ENCODE measurements at places on chromosomes 4 and X.

DNA sequence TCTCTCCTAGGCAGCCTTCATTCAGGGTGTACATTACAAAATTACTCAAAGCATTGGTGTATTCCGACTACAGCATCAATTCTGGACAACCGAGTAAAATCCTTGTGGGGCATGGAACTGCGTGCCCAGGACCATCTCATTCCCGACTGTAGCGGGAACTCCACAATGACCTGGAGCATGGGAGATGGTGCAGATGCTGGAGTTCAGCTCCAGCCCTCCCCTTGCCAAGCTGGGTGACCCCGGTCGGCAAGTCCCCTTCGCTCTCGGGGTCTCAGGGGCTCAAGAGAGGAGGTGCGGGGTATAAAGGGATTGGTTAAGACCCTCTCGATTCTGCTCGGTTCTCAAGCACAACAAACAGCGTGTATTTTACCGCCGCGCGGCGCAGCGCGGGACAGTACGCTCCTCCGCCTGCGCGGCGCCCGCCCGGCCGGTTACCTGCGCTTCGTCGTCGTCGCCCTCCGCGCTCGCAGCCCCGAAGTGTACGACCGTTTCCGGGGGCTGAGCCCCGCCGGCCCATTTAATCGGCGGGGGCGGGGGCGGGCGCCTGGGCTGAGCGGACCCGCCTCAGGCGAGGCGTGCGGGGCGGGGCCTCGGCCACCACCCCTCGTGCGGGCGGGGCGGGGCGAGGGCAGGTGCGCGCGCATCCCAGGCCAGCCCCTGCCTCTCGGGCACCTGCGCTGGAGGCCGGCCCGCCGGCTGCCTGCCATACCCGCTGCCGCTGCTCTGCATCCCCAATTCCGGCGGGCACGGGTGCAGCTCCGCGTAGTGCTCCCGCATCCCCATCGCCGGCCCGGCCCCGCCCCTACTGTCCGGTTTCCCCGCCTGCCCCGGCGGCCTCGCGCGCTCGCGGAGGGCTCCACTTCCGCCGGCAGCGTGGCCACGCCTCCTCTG, at the start of gene G6PD:
TSS of gene G6PD (minus strand) at position 493 of the 891 bp plus-strand sequence. CDS start 691 bp downstream, outside the sequence.
- DNase-seq: peak; percentile 81

DNA sequence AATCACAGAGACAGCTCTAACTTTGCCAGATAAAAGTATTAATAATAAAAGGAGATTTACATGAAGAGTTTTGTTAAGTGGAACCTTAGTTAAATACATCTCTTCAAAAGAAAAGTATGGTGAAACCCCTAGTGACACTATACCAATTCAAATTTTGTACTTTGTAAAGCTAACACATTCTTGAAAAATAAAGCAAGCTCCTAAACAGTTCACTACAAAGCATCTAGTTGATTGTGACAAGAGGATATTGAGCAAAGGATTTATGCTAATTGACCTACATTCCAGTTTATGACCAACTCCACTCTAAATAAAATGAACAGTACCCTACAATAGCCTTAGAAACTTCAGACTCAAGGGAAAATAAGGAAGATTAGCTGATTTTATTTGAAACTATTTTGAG, 69.4 kb upstream of the WDR17 start:
- DNase-seq: no peak

DNA sequence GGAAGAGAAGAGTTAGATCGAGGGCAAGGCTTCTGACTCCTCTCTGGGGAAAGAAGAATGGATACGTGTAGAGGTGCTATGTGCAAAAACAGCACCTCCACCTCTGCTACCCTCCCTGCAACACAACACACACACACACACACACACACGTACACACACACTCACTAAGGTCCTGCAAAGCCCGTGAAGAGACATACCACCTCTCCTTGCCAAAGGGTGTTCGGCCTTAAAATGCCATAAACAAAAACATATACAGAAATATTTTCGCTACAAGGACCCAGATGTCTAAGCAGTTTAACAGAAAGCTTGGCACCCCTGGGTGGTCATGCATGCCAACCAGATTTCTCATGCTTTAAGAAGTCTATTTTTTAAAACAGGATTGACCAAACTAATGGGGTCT, 1.5 kb downstream of the TIFA start:
- DNase-seq: no peak

- no peak for DNase-seq
These were observed 8.5 kb downstream of the RAB9B start for GRCh38 chrX:103823591-103823990.

GRCh38 chr4:123505095-123506010, 108.8 kb downstream of the SPRY1 start:
- DNase-seq: peak; percentile 65

Measured in NB4 (cell line).